ENCODE measurements at places on chromosomes 5 and 9.

DNA sequence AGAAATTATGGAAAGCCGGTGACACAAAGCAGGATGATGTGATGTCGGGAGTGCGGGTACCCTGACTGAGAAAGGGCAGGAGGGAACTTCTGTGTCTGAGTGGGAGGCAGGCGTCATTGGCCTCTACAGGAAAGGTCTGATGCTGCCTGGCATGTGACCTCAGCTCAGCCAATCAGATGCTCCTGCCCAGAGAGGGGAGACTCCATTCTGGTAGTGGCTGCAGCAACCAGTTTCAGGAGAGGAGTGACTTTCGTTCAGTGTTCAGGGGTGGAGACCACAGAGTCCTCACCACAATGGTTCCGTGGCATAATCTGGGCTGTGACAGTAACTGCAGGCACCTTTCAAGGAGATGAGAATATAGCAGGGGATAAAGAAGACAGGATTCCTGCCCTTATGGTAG, 6.7 kb upstream of the SFXN1 start:
- DNase-seq = no peak

DNA sequence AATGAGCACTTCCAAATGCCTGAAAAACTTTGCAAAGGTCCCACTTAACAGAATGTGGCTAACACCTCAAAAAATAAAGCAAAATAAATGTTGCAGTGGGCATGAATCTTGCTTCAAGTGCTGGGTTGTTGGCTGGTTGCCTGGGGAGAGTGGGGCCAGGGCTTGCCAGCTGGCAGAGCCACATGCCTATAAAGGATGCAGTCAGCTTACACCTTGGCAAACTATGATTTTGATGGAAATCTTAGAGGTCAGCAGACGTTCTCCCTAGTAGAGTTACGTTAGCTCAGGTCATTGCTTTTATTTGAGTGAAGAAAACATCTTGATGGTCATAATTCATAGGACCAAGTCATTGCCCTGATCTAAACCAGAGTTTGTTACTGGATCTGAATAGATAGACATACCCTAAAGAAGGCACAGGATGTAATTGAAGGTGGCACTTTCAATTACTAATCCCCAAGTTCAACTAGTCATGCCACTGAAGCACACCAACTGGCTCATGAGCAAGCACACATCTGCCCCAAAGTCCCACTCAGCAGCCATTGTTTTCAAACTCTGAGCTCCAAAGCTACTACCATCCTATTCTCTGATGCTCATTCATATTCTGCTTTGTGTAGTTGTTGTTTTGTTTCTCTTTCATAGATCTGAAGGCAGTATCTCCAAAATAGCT, 51.2 kb upstream of the ZSWIM6 start:
- peak; percentile 5 for DNase-seq

DNA sequence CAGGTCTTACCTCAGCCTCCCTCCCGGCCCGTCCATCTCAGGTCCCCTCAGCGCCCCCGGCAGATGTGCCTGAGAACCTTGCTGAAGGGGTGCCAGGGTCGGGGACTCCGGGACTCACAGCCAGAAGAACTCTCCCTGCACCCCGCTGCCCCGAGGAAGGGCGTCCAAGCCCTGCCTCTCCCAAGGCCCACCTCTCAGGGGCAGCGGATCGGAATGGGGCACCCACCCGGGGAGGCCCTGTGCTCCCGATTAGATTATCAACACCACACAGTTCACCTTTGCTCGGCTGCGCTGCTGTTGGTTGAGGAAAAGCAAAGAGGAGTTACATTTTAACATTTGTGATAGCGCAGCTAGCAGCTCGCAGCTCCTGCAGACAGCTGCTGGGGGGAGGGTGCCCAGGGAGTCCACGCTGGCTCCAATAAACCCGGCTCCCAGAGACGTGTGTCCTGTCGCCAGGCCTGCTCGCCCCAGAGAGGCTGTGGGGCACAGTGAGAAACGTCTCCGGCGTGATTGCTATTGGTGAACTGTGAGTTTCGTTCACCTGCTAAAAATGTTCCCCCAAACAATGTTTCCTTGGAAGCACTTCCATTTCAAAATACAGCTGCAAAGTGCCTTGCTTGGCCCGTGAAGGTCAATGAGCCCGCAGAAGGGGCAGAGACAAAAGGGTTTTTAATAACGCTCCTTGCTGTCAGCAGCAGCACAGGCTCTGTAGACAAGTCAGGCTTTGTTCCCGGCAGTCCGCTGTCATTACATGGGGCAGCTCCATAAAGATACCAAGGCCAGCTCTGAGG, 18.6 kb upstream of the SLC6A19 start:
- DNase-seq = peak; percentile 42

- DNase-seq = peak; percentile 93
Observed at GRCh38 chr9:13047827-13048587, 231.5 kb downstream of the MPDZ start.

DNA sequence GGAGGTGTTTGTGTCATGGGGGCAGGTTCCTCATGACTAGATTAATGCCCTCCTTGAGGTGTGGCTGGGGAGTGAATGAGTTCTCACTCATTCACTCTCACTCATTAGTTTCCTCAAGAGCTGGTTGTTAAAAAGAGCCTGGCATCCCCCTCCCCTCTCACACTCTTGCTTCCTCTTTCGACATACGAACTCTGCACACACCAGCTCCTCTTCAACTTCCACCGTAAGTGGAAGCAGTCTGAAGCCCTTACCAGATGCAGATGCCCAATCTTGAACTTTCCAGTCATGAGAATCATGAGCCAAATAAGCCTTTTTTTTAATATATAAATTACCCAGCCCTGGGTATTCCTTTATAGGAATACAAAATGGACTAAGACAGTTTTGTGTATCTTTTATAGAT, 82.5 kb downstream of the SPRY4 start:
- DNase-seq = no peak

DNA sequence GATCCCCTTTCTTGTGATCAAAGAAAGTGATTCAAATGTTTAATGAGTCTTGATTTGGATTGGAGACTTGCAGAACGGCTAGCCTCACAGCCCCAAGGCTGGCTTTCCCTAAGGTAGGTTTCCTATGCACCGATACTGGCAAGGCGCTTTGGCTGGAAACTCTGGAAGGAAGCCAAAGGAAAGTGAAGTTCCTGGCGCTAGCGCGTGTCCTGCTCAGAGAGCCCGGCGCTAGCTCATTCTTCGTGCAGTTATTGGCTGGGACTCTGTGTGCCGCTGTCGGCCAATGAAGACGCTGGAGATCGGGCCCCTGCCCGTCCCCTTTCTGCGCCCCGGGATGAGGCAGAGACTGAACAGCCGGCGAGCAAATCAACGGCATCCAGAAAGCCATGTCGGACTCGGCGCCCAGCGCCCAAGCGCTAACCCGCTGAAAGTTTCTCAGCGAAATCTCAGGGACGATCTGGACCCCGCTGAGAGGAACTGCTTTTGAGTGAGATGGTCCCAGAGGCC, at the start of gene PCDHGC3:
Gene PCDHGC3, plus strand, starts transcription at position 342 of the 507 bp plus-strand sequence. Its CDS starts 151 bp downstream, at position 493.
- peak; percentile 70 for DNase-seq

Data from NCI-H146 (cell line).